Activated CD8-positive, alpha-beta memory T cell treated with anti-CD3 and anti-CD28 coated beads for 24 hours (primary cell): ENCODE measurements at places on chromosomes 3 and 15.

DNA sequence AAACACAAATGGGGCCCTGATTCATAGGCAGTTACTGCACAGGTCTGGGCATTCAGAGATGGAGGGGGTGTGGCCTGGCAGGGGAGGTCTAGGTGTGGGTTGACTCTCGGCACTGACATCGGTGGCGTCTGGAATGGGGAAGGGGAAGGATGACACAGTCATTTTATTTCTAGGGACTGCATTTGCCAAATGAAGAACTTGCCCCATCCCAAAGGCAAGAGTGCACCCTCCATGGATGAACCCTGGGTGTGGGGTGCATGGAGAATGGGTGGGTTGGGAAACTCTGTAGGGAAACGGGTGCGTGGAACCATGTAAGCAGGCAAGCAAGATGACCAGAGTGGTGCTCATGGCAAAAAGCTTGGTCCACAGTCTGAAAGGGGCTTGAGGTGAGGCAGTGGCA, 24.5 kb downstream of the SLC6A20 start:
- peak; percentile 48 for DNase-seq

DNA sequence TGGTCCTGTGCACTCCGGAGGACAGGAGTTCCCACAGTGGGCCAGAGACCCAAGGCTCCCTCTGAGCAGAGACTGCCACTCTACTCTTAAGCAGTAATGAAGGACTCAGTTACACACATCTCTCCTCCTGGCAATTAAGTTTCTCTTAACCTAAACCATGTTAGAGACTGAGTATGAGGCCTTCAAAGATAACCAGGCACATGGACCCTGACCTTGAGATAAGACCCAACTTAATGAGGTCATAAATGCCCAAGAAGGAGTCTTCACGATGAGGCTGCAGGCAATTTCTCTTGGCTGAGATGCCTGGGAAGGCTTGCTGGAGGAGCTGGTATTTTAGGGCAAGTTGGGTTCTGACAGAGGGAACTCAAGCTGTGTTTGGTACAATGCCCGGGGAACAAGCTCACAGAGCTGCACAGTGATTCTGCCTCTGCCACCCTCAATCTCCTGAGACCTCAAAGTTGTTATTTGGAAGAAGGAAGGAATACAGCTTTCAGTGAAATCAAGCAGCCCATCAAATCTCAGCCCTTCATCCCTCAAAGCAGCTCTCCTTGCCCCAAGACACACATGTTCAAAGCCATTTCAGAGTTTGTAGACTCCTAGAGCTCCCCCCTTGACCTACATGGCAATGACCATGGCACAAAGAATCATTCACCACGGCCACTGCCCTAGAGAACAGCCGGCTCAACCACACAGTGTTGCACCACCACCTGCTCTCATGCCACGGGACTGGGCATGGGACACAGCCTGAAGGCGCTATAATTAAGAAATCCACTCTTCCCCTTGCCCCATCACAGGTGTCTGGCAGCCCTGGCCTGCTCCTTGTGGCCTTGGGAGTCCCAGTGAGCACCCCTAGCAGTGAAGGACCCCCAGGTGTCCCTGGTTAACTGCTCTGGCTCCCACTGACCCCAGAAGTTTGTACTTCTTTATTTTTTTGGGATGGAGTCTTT, 7.1 kb downstream of the RMDN3 start:
- DNase-seq, result no peak

DNA sequence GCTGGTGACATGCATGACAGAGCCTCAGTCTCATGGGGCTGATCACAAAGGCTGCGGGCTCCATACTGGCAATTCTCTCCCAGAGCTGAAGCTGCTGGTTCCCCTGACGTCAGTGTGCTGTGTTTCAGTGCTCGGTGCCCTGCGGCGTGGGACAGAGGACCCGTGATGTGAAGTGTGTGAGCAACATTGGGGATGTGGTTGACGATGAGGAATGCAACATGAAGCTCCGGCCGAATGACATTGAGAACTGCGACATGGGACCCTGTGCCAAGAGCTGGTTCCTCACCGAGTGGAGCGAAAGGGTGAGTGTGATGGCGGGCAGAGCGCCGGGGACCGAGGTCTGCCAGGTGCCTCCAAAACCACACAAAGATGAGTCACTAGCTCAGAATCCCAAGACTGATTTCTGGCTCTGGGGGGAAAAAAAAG, 62.0 kb upstream of the NR2E3 start:
- DNase-seq, result no peak

DNA sequence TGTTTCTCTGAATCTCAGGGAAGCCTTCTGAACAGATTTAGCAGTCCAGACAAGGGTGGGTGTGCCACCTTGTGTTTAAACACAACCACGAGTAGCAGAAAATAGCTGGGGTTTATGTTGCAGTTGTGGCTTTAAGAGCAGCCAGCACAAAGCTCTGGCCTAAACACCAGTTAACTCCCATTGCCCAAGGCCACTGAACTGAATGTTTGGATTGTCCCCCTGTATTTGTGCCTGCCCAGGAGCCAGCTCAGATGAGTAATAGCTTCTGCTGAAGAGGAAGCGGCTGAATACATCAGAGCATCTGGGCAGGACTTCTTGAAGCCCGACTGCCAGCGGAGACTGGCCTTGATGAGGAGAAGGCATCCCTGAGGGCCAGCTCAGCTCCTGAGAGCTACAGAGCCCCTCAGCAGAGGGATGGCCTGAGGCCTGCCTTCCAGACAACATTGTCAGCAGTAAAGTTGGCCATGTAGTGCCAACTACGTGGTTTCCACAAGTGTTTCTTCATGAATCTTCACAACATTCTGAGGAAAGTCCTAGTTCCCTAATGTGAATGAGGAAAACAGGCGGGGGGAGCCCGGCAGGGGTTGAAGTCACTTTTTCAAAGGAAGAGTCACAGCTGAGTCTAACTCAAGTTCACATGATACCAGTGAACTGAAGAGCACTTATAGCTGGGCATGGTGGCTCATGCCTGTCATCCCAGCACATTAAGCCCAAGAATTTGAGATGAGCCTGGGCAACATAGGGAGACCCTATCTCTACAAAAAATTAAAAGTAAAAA, 65.8 kb upstream of the ZBTB38 start:
- no peak for DNase-seq

- peak; percentile 58 for DNase-seq
Observed at GRCh38 chr3:114454551-114455251, 160.9 kb downstream of the TIGIT start.

GRCh38 chr3:128226186-128226725, 73.0 kb downstream of the EEFSEC start:
- no peak for DNase-seq

- DNase-seq, result no peak
Observed at GRCh38 chr3:170768334-170768801, 101.6 kb downstream of the RPL22L1 start.

DNA sequence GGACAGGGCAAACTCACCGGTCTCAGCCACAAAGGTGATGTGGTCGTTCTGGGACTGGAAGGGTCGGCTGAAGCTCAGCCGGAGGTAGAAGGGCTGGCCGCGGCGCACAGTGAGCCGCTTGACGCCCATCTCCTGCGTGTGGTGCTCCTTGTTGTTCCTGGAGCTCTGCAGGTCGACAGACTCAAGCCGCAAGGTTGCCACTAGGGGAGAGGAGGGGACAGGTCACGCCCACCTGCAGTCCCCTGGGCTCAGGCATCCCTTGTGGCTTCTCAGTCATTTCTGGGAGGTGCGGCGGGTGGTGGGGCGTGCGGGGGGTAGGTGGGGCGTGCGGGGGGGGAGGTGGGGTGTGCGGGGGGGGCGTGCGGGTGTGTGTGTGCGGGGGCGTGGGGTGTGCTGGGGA, 26.7 kb upstream of the TGM5 start:
- DNase-seq, result no peak

DNA sequence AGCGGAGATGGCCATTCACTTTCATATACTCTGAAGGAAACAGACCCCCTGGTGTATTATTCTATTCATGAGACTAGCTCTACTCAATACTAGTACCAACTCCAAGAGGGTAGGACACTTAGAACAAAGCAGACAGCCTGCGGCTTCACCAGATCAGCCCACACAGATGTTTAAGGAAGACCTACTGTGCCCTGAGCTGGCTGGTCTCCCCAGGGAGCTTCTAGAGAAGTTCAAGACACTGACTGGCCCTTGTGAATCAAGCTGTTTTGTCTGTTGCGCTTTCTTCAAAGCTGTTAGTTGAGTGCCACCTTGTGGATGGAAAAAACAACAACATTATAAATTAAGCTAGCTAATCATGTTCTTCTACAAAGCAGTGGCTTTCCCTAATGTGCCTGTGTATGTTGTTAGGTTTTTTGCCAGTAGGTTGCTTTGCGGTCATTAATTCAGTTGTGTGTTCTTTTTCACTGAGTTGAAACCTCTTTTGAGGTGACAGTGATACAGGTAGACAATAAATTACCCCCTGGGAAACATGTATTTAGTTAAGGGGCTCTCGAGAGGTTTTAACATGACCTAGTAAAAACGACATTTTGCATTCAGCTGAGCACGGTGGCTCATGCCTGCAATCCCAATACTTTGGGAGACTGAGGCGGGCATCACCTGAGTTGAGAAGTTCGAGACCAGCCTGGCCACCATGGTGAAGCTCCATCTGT, 64.2 kb upstream of the MYZAP start:
- no peak for DNase-seq

GRCh38 chr3:186413615-186414415, 51.8 kb upstream of the DGKG start:
- DNase-seq, result no peak

- DNase-seq, result no peak
Observed at GRCh38 chr3:152061296-152061695, 187.9 kb downstream of the SUCNR1 start.

- DNase-seq, result no peak
Observed at GRCh38 chr3:15326037-15326436, 6.3 kb downstream of the SH3BP5 start.

DNA sequence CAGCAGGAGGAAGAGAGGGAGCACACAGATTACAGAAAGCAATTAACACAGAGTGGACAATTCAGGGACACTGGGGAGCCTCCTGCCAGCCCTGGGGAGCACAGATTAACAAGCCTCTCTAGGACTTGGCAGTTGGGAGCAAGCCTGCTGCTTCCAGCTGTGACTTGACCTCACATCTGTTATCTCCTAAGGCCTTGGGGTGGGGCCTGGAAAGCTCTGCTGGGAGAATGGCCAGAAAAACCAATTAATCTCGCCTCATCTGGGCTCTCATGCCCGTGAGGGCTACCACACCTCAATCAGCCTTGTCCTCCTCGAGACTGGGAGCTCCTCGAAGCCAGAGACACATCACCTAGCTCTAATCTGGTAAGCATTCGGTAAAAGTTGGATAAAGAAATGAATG, 39.1 kb downstream of the SEMA5B start:
- no peak for DNase-seq
